ENCODE measurements at places on chromosomes 5 and 9. TPM values are rescaled to one million over a fixed set of nuclear protein-coding genes. Genes with fewer than 3 reads are reported as not detected.

Gene SV2C
- total RNA-seq: not detected

Gene FAM153A
- total RNA-seq: not detected

Gene CCL19
- total RNA-seq: not detected

Gene GAPT
- total RNA-seq: not detected

Gene FYB1
- total RNA-seq: not detected

Gene SLC1A1
- 10.6 TPM for total RNA-seq

Gene IARS1
- total RNA-seq: 144 TPM

Gene STPG3
- total RNA-seq: not detected

Gene BARHL1
- not detected for total RNA-seq

Gene OMD
- total RNA-seq: not detected

Gene PLAC8L1
- not detected for total RNA-seq

Gene PPP1R26
- 17.1 TPM for total RNA-seq

Gene PCDHA1
- 0.16 TPM for total RNA-seq

Gene FPGS
- 102 TPM for total RNA-seq

Gene CATSPER3
- 0.13 TPM for total RNA-seq

Gene ARRDC3
- total RNA-seq: 17.9 TPM

Gene SAXO1
- 0.51 TPM for total RNA-seq
